ENCODE measurements at places on chromosomes 4 and X. TPM values are rescaled to one million over a fixed set of nuclear protein-coding genes. Genes with fewer than 3 reads are reported as not detected.

DNA sequence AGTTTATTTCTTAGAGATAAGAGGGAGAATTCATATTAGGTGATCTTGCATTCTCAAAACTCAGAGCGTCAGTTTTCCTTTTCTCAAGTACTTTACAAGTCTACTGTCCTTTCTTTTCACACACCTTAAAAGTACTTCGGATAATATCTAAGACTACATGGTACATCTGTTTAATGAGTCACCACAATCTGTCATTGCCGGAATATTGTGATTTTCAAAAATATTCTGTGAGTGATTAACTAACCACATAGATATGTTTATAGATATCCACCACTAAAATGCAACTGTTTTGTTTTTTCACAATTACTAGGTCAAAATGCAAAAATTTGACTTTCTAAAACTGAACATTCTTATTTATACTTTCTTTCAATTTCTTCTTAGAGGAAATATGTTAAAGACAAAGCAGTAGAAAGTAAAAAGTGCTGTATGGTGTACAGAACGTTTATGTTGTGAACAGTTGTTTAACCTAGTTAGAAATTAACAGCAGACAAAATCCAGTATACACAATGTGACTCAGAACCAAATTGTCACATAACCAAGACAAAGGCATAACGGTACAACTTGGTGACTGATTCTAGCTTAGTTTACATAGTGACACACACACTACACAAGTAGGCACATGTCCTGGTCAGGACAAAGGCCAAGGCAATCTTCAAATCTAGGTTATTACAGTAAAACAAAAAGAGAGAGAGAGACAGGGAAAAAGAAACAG lies 482.9 kb downstream of the NAF1 start:
- no peak overlapping the region for H3K27ac ChIP-seq
- H3K4me3 ChIP-seq = no peak overlapping the region
- H3K36me3 ChIP-seq = no peaks in the 10 kb centered on the region
- H3K27me3 ChIP-seq = no peaks in the 10 kb centered on the region
- H3K4me1 ChIP-seq = peaks cover 15% of the 10 kb centered on the region

DNA sequence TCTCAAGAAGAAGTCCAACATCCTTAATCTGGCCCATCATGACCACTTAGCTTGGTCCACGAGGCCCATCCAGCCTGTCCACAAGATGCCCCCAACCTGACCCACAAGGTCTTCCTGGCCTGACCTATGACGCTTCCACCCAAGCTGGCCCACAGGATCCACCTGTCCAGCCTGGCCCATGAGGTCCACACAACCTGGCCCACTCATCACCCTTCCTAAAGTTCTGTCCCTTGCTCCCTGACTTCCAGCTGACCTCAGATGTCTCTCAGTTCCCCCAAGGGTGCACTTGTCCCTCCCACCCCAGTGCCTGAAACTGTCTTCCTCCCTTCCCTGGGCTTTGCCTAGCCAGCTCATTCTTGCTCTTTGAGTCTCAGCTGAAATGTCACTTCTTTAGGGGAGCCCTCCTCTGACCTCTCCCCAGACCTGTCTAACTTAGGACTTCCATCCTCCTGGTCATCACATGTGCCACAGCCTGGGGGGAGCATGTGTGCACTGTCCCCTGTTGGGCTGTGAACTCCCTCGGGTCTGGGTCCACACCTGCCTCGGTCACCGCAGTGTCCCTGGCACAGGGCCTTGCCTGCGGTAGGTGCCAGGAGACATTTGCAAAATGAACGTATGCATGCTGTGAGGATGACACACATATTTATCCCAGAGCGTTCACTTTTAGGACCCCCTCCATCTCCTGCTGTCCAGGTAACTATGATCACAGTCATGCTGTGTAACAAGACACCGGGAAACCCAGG lies 61.7 kb downstream of the EVC start:
- no peak for DNase-seq
- peaks cover 9% of the 10 kb centered on the region for H3K4me1 ChIP-seq
- H3K27ac ChIP-seq = peak overlapping the region; percentile 18
- no peaks in the 10 kb centered on the region for H3K27me3 ChIP-seq
- no peak overlapping the region for H3K4me3 ChIP-seq

The VCX2 gene
- total RNA-seq = not detected

DNA sequence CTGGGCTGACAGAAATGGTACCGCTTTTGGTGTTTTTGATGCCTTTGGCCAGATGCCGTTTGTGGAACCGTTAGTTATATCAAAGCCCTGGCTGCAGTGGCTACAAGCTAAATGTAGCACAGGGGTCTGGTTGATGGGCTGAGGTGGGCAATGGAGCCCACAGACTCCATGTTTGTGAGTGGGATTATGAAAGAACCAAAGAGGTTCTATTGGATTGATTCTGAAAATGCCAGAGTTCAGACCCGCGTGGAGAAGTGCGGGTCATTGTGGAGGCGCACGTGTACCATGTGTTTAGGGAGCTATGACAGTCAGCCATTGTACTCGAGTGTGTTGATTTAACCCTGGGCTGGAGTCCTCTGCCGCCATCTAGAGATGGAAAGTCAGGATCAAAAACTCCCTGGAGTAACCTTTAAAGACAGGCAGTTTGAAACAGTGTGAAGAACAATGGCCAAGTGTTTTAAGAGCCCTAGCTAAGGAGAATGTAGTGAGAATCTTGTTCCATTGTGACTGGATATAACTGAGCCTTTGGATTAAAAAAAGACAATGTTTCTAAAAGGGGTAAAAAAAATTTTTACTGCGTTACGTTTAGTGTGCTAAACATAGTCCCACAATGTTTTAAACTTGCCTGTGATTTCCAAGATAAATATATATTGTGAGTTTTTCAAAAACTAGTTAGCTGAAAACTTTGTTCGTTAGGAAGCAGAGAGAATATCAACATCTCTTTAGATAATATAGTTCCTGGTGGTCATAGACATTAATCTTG lies 12.7 kb downstream of the ART3 start:
- DNase-seq = no peak
- H3K36me3 ChIP-seq = no peaks in the 10 kb centered on the region
- peak overlapping the region; percentile 56 for H3K4me3 ChIP-seq
- H3K4me1 ChIP-seq = peaks cover 7% of the 10 kb centered on the region
- H3K27me3 ChIP-seq = no peaks in the 10 kb centered on the region

The P2RY8 gene
- total RNA-seq = not detected

Measured in chondrocyte (in vitro differentiated cells).